Chondrocyte (in vitro differentiated cells): ENCODE measurements at places on chromosomes 1 and 21. TPM values are rescaled to one million over a fixed set of nuclear protein-coding genes. Genes with fewer than 3 reads are reported as not detected.

KRTAP19-3 gene
- not detected in 3 replicates for total RNA-seq

SERPINC1 gene
- total RNA-seq = 0.22 to 0.51 TPM in 2 of 3 replicates, not detected in the other

ATP6V1G3 gene
- total RNA-seq = not detected in 3 replicates

USH2A gene
- not detected in 3 replicates for total RNA-seq

TTC34 gene
- total RNA-seq = 0.60 to 1.8 TPM (median 0.67 TPM) in 3 replicates

MXRA8 gene
- 154 to 238 TPM (median 158 TPM) in 3 replicates for total RNA-seq

MYOG gene
- total RNA-seq = not detected in 3 replicates

BGLAP gene
- total RNA-seq = 0.82 TPM in 1 of 3 replicates, not detected in the others

BLACAT1 gene
- not detected in 3 replicates for total RNA-seq

OR2M5 gene
- not detected in 3 replicates for total RNA-seq

MAP3K21 gene
- total RNA-seq = 0.17 to 0.25 TPM (median 0.18 TPM) in 3 replicates
